ENCODE measurements at places on chromosomes 13 and 19. TPM values are rescaled to one million over a fixed set of nuclear protein-coding genes. Genes with fewer than 3 reads are reported as not detected.

Gene TMPRSS9
- total RNA-seq = not detected

Gene IRF3
- 132 TPM for total RNA-seq

DNA sequence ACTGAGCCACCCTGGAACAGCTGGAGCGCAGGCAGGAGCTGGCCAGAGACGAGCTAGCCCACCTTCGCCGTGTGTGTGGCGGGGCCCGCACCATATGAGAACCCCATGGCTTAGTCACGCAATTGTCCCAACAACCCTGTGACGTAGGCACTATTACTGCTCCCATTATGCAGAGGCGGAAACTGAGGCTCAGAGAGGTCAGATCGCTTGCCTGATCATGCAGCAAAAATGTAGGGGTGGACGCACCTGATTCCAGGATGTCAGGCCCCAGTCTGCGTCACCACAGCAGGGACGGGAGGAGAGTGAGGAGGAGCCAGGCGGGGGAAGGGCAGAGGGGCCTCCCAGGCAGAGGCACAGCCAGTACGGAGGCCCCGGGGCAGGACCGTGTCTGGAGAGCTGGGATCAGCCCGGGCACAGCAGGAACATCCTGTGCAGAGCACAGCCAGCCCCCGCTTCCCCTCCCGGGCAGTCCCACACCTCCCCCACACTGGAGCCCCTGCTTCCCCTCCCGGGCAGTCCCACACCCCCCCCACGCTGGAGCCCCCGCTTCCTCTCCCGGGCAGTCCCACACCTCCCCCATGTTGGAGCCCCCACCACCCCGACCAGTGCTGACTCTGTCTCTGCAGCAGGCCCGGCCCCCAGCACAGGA, 16.7 kb downstream of the PIP5K1C start:
- peak; percentile 70 for DNase-seq

DNA sequence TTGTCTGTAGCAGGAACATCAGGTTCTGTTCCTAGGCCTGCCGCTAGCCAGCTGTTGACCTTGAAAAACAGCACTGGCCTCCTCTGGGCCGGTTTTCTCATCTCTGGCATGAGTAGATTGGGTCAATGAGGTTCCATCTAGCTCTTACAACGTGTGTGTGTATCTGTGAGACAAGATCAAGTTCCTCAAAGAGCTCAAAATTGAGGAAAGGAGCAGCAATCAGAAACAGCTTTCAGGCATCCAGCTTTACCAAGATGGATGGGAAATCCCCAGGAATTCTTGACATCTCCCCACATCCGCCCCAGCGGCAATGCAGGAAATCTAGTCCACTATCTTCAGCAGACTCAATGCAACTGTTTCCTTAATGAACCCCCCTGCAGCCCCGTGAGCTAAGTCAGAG, 4.9 kb downstream of the FLT1 start:
- DNase-seq = no peak

DNA sequence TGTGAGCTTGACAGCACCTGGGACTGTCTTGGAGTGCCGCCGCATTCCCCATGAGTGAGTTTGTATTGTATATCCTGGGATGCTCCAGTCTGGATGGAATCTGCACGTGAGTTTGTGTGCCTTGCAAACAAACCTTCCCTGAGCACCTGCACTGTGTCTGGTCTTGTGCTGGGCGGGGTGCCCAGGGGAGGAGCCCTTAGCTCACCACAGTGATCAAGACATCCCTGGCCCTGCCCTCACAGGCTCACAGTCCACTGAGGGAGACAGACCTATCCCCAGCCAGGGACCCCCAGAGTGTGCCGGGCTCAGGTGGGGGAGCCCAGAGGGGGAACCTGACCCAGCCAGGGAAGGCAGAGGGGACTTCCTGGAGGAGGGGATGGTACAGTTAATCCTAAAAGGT, 1.7 kb upstream of the BCAM start:
- DNase-seq = no peak

- DNase-seq = peak; percentile 93
These were observed 5.1 kb downstream of the JUNB start for GRCh38 chr19:12796146-12797071.

Gene RB1
- 20.9 TPM for total RNA-seq

Gene SYNGR4
- total RNA-seq = not detected

Gene SHISA7
- 0.34 TPM for total RNA-seq

DNA sequence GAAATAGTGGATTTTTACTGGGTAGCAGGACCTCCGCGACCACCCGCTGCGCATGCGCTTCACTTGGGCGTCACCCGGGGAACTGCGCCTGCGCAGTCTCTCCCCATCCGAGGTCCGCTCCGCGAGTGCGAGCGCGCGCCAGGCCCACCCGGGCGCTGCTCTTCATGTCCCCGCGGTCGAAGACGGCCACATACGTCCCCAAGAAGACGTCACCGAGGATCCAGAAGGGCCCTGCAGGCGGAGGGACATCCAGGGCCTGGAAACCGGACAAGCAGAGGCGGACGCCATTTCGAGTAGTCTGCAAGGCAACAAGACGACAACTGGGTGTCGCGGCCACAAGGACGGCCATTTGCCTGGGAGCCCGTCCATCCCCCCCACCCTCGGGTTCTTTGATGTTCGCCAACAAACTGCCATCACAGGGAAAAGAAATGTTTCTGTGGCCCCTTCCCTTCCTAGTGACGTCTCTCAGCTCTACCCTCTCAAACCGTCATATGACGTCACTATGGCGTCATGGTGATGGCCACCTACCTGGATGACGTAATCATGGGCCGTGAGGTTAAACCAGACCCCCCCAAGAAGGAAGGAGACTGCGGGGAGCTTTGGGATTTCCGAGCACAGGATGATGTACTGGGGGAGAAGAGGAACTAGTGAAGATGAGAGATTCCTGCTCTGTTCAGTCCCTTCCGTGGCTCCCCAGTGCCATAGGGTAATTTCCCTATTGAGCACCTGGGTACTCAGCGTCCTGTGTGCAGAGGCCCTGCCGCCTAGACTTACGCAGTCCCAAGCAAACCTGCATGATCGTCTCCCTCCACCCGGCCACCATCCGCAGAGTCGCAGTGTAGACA, 6.7 kb downstream of the NAPSA start:
- peak; percentile 96 for DNase-seq

Gene CD37
- 12.0 TPM for total RNA-seq

Gene NEK3
- 3.6 TPM for total RNA-seq

DNA sequence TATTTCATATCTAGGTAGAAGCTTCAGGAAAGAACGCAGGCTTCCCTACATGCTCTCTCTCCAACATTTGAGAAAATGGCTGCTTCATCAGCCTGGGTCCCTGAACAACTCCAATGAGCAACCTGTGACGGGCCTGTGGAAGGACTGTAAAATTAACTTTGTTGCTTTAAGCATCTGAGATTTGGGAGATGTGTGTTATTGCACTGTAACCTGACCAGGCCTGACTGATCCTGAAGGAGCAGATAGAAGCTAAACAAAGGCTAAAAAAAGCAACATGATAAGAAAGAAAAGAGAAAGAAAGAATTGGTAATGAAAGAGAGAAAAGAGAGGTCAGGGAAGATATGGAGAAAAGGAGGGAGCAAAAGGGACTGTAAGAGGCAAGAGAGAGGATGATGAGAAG, 77.1 kb upstream of the MBNL2 start:
- no peak for DNase-seq

- no peak for DNase-seq
These were observed 649 bp downstream of the TMEM91 start for GRCh38 chr19:41376998-41377365.

- DNase-seq = no peak
These were observed 135.2 kb downstream of the USP12 start for GRCh38 chr13:27036236-27036981.

GRCh38 chr19:44729516-44730033, 18.9 kb upstream of the BCL3 start:
- DNase-seq = no peak

- DNase-seq = no peak
These were observed 785.0 kb downstream of the SLITRK5 start for GRCh38 chr13:88456151-88456550.

GRCh38 chr13:32323912-32324311, 8.6 kb downstream of the BRCA2 start:
- DNase-seq = no peak

Gene SHD
- total RNA-seq = 0.38 TPM

Gene N4BP2L1
- total RNA-seq = 0.29 TPM

- no peak for DNase-seq
These were observed 235.5 kb downstream of the GPC6 start for GRCh38 chr13:93462151-93462550.

DNA sequence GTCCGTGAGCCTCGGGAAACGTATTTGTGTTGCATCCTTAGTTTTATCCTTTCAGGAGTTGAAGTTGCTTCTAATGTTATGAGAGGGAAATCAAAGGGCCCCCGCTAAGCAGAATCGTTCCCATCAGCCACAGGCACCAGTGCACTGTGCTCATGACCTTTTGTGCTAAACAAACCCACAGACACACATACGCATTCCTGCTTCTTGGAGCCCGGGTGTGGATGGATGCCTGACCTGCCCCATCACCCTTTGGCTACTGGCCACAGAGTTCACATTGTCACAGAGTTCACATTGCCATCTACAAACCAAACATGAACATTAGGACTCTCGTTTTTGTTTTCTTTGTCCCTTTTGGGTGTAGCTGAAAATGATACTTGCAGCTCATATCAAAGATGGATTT, 47.2 kb downstream of the CHST8 start:
- DNase-seq = no peak

- no peak for DNase-seq
These were observed 258.7 kb upstream of the EDNRB start for GRCh38 chr13:78177306-78177705.

Gene GJB2
- total RNA-seq = 0.07 TPM

Gene CRB3
- total RNA-seq = 0.49 TPM

DNA sequence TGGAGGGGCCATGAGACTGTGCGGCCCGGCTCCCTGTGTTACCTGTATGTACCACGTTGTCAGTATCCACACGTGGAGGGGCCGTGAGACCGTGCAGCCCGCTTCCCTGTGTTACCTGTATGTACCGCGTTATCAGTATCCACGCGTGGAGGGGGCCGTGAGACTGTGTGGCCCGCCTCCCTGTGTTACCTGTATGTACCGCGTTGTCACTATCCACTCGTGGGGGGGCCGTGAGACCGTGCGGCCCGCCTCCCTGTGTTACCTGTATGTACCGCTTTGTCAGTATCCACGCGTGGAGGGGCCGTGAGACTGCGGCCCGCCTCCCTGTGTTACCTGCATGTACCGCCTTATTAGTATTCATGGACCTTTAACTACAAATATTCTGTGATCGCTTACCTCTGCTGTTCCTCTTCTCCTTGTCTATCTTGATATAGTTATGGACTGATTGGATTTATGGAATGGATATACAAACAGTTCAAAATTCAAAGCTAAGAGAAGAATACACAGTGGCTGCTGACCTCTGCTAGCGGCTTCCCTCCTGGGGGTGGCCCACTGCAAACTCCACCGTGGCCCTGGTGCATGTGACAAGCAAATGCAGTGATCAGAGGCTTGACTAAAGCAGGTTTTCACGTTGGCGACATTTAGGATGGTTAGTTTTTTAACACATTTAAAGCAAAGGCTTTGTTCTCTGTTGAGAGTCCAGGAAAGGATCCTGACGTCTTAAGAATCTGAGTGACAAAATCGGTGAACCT, 38.7 kb downstream of the ATP11A start:
- no peak for DNase-seq

Gene ATP4A
- not detected for total RNA-seq

GRCh38 chr19:36081385-36081784, 26.7 kb downstream of the WDR62 start:
- no peak for DNase-seq

- no peak for DNase-seq
These were observed 15.8 kb downstream of the ARRDC2 start for GRCh38 chr19:18023622-18024251.

Data from K562 (cell line).